NAMALWA (cell line): ENCODE measurements at places on chromosomes 12 and 14.
A peak's percentile ranks its signal among the peaks of the same experiment; 100 is the strongest.

GRCh38 chr14:69460093-69460701 is 24.3 kb upstream of the PLEKHD1 start:
- peak; percentile 83 for DNase-seq

- DNase-seq: no peak
Measured at GRCh38 chr14:102665621-102666020, 73.2 kb downstream of the RCOR1 start.

DNA sequence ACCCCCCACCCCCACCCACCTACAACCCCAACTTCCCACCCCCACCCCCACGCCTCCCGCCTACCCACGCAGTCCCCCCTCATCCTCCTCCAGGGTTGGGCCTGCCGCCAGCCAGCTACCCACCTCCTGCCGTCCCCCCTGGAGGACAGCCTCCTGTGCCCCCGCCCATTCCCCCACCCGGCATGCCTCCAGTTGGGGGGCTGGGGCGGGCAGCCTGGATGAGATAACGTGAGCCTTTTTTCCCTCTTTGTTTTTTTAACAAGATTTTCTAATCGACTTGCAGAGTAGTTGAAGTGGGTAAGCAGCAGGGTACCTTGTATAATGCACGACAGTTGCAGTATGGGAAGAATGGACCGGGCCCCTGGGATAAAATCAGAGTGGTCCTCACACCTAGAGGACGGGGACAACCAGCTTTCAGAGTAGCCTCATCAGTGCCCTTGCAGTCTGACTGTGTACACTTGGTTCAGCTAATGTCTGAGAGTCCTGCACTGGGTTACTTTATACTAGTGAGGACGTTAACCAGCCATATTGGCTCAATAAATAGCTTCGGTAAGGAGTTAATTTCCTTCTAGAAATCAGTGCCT is 29.4 kb downstream of the CCNK start:
- no peak for DNase-seq

DNA sequence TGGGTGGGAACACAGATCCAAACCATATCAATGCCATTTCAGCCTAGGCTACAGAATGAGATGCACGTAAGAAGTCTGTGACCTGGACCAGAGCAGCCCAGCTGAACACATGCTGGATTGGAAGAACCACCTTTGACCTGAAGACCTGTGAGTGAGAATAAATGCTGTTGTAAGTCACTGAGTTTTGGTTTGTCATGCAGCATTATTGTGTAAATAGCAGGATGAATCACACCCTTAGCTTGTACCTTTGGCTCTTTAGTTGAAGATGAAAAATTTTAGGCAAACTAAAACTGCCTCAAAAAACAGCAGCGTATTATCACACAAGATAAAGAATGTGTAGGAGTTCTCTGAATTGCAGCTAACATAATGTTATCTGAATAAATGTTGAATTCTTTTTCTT is 199.4 kb upstream of the LRIG3 start:
- no peak for DNase-seq

GRCh38 chr12:15728118-15728598 is 61.0 kb downstream of the EPS8 start:
- no peak for DNase-seq

GRCh38 chr14:34930591-34931091 is 52.2 kb upstream of the SRP54 start:
- no peak for DNase-seq

DNA sequence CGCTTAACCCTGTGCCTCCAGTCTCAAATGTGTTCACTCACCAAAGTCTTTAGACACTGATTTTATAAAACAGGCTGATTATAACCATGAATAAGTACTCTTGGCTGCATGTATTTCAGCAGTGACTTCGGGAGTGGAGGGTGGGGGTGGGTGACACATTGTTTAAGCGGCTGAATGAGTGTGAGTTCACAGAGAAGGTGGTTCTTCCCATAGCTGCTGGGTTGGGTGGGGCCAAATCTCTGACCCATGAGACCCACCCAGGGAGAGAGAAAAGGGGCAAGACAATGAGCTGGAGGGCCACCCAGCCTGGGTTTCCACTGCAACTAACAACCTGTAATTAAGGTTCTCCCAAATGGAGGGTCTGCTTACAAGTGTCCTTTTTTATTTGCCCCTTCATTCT is 96.4 kb downstream of the SYNE3 start:
- no peak for DNase-seq

- DNase-seq: no peak
Measured at GRCh38 chr14:51464411-51464810, 187.3 kb upstream of the FRMD6 start.

DNA sequence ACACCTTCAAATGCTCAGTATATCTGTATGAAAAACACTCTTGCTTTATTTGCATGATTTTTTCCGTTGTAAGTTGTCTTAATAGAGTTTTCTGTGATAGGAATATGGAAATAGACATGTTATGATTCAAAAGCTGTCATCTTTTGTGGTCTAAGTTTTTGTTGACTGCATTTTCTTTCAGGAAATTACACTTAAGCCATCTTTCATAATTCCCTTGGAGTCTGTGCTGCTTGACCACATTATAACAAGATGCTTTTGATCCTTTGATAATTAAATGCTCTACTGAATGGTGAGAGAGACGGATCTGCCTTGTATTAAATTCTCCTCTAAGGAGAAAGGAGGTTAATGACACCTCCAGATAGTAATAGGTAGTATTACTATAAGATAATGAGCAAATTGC is 272.8 kb upstream of the DAAM1 start:
- no peak for DNase-seq

DNA sequence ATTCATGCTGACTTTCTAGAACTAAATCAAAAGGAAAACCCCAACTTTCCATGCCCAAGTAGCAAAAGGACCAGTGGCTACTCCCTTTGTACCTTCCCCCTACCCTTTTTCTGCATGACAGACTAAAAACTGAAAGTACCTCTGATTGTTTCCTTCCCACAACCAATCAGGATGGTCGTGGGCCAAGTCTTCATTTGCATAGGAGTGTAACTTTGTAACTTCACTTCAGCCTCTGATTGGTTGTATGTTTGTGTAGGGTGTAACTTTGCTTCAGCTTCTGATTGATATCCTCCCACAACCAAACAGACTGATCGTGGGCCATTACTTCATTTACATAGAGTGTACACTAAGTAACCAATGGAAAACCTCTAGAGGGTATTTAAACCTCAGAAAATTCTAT is 96.5 kb downstream of the DENND5B start:
- no peak for DNase-seq

- peak; percentile 66 for DNase-seq
Measured at GRCh38 chr12:122336015-122336946, 70.0 kb upstream of the VPS33A start.

DNA sequence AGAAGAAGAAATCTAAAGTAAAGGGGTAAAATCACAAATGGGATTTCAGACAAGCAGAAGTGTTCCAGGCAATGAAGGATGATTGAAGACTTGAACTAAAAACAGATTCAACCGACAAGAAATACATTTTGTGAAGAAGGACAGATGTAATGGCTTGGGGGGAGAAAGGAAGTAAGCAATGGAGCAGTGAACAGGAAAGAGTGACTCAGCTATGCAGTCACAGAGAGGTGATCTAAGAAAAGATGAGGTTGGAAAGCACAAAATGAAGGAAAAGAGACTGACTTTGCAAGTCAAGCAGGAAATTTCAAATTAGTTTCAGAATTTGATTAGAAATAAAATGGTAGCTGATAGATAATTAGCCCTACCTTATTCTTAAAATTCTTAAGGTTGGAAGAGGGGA is 66.5 kb downstream of the PUS7L start:
- no peak for DNase-seq

DNA sequence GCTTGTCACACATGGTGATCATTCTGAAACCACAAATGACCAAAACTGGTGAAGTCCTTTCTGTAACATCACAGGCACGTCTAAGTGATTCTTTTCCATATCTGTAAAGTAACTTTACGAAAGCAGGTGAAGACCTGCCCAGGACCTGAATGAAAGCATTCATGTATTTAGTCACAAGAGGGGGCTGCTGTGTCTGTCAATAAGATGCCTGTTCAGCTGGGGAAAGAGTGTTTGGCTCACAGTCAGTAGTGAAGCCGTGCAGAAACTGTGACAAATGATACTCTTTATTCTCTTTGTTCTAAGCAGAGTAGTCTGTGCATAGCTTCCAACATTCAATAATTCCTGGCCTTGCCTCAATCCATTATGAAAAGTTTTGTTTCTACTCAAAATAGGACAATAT is 373.5 kb upstream of the OR4E1 start:
- DNase-seq: peak; percentile 75

DNA sequence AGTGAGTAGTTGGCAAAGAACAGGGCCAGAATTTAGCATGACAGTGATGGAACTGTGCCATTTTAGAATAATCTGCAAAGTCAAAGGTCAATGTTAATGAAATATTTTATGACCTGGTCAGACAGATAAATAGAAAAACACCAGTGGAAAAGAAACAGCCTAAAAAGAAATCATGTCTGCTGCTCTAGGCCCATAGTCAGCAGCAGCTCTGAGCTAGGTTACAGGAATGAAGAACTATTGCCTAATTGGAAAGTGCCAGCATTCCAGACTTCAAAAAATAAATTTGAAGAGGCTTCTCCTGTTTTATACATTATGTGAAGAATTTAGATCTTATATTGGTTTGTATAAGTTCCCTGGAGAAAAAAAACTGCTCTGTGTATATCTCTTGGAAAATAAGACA is 9.8 kb downstream of the NPC2 start:
- DNase-seq: no peak

DNA sequence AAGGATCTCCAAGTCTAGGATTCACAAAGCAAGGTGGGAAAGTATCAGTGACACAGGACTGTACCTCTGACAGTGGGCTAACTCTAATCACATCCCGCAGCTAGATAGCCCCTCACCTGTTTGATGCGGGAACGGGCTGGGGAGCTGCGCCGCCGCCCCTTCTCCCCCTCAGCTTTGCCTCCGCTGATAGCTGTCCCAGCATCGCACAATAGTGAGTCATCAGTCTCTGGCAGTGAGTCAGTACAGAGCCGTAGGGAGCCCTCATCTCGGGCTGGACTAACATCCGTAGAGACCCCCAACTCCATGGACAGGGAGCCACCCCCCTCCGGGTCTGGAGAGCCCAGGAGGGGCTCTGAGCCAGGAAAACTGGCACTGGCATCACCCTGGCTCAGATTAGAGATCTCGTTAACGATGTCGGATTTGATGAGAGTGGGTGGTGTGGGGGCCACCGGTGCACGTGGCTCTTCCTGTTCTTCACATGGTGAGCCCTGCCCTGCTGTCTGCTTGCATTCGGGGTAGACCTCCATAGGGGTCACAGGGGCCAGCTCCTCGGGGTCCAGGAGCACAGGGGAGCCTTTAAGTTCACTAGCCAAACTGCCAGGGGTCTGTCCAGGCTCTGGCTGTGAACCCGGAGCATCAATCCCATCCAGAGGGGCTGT is 10.9 kb downstream of the KMT2D start:
- no peak for DNase-seq

DNA sequence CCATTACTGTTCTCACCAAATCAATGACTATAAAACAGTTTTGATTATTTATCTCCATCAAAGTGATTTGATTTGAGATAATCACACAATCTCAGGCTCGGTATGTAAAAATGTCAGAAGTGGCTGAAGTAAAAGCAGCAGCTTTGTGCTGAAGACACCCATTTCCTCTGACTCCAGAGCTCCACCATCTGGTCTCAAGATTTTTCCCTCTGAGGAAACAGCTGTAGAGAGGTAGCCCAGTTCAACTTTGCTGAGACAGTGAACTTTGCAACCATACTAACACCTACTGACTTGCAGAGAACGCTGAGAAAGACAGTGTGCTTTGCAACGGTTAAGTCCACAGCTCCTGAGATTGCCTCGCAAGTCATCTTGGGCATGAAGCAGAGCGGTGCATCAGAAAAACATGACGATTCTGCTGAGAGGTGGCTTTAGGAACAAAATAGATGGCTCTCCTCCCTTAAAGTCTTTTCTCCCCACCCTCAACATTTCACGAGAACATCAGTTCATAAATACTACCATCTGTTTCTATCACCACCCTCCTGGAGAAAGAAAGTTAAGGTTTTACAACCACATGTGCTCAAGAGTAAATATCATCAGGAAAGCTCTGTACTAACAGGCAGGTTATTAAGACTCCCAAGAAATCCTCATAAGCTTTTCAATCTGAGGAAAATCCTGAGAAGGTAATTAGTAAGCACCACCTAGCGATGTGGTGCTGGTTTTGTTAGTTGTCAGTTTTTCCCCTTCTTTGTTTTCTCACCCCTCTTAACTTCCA is 34.8 kb downstream of the HIGD1C start:
- DNase-seq: peak; percentile 68

GRCh38 chr14:99348816-99349614 is 77.0 kb upstream of the BCL11B start:
- DNase-seq: no peak

- no peak for DNase-seq
Measured at GRCh38 chr14:28083389-28083788, 683.2 kb upstream of the FOXG1 start.

- DNase-seq: no peak
Measured at GRCh38 chr12:46221255-46222128, 47.4 kb downstream of the SLC38A1 start.

DNA sequence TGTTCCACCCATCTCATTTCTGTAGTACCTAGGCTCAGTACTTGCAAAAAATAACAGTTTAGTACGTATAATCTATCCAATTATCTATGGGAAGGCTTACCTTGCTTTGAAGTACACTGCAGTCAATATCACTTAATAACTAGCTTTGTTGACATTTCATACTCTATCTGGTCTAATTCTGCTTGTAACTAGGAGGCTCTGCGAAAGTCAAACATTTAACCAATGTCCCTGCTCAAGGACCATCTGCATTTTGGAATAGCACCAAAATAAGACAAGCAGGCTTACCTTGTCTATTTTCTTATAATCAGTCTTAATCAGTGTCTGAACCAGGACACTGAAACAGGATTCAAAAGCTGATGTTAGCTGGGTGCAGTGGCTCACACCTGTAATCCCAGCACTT is 39.9 kb downstream of the SLC25A47 start:
- DNase-seq: no peak

DNA sequence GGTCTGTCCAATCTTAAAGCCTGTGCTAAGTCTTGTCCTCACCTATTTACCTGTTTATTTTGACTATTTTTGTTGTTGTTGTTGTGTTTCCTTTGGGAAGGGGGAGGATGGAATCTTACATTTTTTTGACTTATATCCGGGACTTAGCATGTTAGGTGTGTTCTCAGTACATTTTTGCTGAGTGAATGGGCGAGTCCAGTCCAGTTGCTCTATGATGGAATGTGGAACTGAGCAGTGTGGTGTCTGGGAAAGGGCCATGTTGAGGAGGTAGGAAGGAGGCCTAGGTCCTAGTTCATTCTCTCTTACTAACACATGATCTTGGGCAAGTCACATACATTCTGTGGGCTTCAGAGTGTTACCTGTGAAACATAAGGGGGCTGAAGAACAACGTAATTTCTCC is 80.9 kb upstream of the SLC38A2 start:
- DNase-seq: no peak
